RCC 7860 (cell line): ENCODE measurements at places on chromosomes 2 and 18.

- DNase-seq, result no peak
These were observed 50.7 kb downstream of the SNORC start for GRCh38 chr2:232920760-232921159.

GRCh38 chr2:165572151-165572550 is 102.7 kb downstream of the CSRNP3 start:
- no peak for DNase-seq

- no peak for DNase-seq
These were observed at the start of gene PROM2 for GRCh38 chr2:95274291-95275150. Gene PROM2, plus strand, starts transcription at chr2:95274449. Its CDS starts 137 bp downstream, at chr2:95274586.

- no peak for DNase-seq
These were observed 47.3 kb upstream of the PUM2 start for GRCh38 chr2:20397811-20398447.

DNA sequence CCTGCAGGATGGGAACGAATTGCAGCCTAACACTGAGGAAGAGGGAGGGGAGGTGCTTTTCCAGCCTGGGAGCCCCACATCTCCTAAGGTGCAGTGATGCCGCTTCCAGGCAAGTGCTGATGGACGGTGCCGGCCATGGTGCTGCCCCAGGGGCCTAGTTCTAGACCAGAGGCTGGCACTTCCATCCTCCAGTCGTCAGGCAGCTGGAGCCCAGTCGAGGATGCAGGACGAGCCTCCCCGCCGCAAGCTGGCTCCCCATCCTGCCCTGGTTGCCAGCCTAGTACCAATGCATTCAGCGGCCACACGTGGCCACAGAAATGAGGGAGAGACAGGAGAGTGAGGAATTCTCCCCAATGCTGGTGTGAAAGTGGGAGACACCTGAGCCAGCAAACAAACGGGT is 413.5 kb downstream of the ZNF516 start:
- no peak for DNase-seq

GRCh38 chr2:75294362-75294761 is 95.0 kb upstream of the TACR1 start:
- DNase-seq, result no peak

DNA sequence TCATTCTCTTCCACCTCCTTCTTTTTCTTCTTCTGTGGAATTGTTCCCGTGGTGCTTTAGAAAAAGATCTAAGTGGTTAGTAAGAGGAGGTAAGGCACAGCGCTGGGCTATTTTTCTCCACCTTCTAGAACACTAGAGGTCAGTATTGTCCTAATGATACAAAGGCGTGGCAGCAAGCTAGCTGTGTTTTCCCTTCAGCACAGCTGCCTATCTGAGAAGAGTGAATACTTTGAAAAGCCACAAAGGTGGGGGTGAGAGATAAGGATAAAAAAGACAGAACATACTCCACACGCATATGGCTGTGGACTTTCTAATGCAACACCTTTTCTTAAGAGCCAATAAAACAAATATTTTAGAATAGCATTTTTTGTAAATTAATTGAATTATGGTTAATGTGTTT is 2.1 kb downstream of the CNTNAP5 start:
- peak; percentile 53 for DNase-seq

DNA sequence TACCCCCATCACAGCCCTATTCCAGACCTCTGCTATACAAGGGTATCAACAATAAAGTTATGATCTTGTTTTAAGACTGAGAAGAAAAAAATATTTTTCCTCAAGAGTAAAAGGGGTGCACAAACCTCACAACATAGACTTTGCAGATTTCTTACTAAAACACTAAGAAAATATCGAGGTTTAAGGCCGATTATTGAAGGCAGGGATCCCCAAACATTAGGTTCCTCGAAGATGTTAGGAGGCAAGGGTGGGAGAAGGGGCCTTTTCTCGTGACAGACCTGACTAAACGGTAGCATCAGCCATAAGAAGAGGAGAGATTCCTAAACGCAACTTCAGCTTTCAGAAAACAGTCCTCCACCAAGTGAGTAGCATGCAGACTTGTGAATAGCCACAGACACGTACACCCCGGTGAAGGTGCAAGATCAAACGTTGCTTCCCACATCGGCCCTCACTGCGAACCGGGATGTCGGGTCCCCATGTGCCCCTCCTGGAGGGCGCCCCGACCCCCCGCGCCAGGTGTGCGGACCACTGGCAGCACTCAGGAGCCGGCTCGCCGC is 678 bp downstream of the PIAS2 start:
- no peak for DNase-seq

DNA sequence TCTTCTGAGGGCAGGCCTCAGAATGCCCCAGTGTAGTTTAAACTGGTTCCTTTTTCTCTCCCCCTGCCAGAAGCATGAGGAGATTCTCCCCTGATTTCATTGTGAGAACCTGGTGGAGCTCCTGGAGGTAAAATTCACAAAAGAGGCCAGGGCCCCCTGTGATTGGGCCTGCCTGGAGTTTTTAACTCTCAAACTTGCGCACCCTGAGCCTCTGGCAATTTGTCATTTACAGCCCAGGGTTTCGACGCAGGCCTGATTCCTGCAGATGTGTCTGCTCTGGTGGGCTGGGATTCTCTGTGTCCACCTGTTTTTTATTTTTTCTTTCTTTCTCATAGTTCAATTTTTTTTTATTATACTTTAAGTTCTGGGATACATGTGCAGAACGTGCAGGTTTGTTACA is 157.9 kb downstream of the ASB1 start:
- no peak for DNase-seq

- no peak for DNase-seq
These were observed 6.9 kb upstream of the GYPC start for GRCh38 chr2:126649101-126649500.

GRCh38 chr2:9760902-9761228 is 82.4 kb upstream of the TAF1B start:
- no peak for DNase-seq

GRCh38 chr2:67516899-67517530 is 119.9 kb downstream of the ETAA1 start:
- DNase-seq, result no peak
